ENCODE measurements at places on chromosomes 2 and 18.

GRCh38 chr2:142320067-142320466, 189.3 kb upstream of the LRP1B start:
- DNase-seq, result no peak

DNA sequence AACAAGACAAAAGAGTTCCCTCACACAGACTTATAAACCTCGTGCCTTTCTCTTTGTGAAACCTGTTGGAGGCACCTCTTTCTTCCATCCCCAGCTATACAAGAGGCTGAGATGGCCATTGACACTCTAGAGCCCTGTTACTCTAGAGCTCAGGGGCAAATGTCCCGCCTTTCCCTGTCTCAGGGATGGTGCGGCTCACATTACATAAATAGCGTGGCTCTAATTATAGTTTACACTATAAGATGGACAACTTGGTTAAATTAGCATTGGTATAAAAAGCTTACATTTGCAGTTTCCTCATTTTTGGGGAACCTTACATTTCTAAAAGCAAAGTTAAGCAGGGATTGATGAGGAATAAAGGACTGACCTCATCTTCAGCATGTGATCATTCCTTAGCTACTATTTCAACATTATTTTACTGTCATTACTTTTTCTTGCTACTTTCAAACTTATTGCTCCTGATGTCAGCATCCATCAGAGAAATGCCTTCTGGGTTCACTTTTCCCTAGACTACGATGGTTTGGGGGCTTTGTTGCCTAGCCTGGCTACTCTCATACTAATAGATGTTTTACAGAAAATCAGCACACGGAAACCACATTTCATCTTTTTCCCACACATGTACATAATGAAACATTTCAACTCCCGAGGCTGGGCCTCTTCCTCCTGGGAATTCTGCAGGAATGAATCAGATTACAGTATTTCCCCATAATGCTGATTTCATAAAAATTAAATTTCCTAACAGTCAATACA, 40.4 kb downstream of the FTCDNL1 start:
- no peak for DNase-seq

DNA sequence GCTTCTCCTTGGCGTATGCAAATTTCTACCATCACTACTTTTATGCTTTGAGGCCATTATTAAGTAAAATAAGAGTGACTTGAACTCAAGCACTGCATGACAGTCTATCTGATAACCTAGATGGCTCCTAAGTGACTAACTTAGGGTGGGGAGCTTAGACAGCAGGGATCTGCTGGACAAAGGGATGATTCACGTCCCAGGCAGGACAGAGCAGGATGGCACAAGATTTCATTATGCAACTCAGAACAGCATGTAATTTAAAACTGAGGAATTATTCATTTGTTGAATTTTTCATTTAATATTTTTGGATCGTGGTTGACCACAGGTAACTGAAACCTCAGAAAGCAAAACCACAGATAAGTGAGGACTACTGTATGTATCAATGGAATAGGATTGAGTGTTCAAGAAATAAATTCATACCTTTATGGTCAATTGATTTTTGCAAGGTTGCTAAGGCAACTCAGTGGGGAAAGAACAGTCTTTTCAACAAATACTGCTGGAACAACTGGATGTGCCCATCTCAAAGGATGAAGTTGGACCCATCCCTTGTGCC, 115.3 kb downstream of the MBD2 start:
- DNase-seq, result no peak

- DNase-seq, result no peak
These were observed 2.1 kb downstream of the NABP1 start for GRCh38 chr2:191679818-191680600.

GRCh38 chr2:71736986-71737385, 283.6 kb downstream of the DYSF start:
- DNase-seq, result no peak

GRCh38 chr2:187552381-187552780, 1.9 kb downstream of the TFPI start:
- DNase-seq, result no peak

DNA sequence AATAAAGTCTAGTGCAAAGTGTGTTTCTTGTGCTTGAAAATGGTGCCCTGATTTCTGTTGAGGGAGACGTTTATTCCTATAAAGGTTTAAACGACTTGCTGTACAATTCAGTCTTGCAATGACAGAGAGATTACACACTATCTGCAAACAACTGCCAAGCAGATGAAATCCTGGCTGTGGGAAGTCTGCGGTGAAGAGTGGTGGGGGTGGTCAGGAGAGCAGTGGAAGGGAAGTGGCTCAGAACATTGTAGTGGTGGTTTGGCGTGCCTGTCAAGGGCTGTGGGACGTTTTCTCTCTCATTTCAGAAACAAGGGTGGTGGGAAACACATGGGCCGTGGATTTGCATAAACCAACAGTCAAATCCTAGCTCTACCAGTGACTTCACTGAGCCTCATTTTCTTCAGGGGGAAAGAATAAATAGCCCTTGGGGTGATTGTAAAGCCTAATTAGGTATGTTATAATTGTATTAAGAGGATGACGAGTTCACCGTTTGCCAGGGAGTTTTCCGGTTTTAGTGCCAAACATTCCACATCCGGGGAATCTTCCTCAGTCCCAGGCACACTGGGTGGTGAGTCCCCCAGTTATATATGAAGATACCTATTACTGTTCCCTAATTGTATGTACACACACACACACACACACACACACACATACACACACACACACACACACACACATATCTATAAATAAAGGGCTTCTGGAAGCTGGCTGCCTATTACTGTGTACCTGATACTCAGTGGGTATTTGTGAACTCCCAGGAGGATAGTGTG, 115.0 kb downstream of the SPTBN1 start:
- peak; percentile 60 for DNase-seq

DNA sequence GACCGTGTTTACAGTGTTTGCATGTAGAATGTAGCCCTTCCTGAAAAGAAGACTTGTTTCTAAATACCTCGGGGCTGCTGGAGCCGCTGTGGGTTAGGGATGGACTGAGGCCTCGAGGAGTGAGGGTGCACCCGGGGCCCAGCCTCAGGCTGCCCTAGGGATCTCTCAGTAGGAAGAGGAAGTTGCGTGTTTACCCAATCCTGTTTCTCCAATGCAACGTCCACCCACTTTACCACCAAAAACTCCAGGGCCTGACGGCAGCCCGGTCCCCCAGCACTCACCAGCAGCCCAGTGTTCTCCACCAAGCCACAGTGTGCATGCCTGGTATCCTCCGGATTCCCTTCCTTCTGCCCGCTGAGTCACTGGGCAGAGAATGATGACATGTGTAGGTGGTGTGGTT, 255.8 kb downstream of the GLI2 start:
- DNase-seq, result no peak

DNA sequence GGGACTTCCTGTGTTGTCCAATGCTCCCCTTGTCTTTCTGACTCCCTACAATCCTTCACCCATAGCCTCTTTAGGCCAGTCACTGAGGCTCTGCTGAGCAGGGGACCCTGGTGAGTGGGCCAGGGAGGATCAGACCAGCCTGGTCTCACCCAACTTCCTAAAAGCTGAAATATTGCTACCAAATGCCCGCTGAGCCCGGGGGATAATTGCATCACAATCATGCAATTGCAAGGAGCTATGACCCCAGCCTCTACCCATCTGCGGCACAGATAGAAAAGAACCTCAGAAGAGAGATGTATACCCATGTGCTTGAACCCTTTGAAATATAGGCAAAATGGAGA, 3.7 kb upstream of the SP100 start:
- DNase-seq, result no peak

- DNase-seq, result no peak
These were observed 108.6 kb downstream of the COMMD1 start for GRCh38 chr2:62014102-62014501.

GRCh38 chr2:73080321-73081131, 9.0 kb upstream of the SFXN5 start:
- DNase-seq, result no peak

GRCh38 chr2:44889096-44889495, 52.4 kb upstream of the SIX3 start:
- no peak for DNase-seq

- no peak for DNase-seq
These were observed 93.9 kb downstream of the TTC32 start for GRCh38 chr2:19807866-19808265.

- no peak for DNase-seq
These were observed 88.9 kb upstream of the CYP1B1 start for GRCh38 chr2:38164881-38165280.

- no peak for DNase-seq
These were observed 45.0 kb downstream of the EMILIN2 start for GRCh38 chr18:2891526-2892431.

DNA sequence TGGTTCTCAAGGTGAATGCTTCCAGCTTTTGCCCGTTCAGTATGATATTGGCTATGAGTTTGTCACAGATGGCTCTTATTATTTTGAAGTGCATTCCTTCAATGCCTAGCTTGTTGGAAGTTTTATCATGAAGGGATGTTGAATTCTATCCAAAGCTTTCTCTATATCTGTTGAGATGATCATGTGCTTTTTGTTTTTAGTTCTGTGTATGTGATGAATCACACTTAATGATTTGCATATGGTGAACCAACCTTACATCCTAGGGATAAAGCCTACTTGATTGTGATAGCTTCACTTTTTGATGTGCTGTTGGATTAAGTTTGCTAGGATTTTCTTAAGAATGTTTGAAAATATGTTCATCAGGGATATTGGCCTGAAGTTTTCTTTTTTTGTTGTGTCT, 112.1 kb downstream of the MBD2 start:
- no peak for DNase-seq

DNA sequence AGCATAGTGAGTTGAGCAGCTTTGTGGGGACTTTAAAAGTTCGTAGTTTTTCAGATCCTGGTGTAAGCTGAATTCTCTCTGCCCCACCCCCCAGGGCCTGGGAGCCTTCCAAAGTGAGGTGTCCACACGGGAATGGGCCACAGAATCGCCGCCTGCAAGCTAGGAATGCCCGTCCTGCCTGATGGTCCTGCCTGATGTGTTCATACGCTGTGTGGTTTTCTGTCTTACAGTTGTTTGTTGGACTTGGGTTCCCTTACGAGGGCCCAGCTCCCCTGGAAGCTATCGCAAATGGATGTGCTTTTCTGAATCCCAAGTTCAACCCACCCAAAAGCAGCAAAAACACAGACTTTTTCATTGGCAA, 158.7 kb downstream of the MGAT5 start:
- no peak for DNase-seq

- no peak for DNase-seq
These were observed 96.0 kb upstream of the NEUROD1 start for GRCh38 chr2:181776336-181776735.

GRCh38 chr2:141942006-141942789, 188.6 kb downstream of the LRP1B start:
- no peak for DNase-seq

- DNase-seq, result no peak
These were observed 38.7 kb upstream of the CREB1 start for GRCh38 chr2:207491086-207491485.

- DNase-seq, result no peak
These were observed 74.3 kb upstream of the CCDC150 start for GRCh38 chr2:196565106-196565765.

DNA sequence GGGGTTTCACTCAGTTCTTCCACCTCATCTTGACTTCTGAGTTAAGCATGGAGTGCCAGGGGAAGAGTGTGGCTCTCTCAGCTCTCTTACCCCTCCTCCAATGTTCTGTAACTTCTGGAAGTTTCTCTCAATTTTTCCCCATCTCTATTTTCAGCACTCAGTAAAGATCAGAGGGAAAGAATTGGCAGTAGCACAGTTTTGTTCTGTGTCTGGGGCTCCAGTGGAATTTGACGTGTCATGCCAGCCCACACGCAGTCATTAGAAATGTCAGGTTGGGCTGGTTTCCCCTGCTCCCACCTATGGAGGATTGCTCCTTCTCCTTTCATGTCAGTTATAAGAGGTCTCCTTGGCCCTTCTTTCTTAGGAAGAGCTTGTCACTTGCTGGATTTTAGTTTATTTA, 104.6 kb upstream of the COL3A1 start:
- DNase-seq, result no peak

DNA sequence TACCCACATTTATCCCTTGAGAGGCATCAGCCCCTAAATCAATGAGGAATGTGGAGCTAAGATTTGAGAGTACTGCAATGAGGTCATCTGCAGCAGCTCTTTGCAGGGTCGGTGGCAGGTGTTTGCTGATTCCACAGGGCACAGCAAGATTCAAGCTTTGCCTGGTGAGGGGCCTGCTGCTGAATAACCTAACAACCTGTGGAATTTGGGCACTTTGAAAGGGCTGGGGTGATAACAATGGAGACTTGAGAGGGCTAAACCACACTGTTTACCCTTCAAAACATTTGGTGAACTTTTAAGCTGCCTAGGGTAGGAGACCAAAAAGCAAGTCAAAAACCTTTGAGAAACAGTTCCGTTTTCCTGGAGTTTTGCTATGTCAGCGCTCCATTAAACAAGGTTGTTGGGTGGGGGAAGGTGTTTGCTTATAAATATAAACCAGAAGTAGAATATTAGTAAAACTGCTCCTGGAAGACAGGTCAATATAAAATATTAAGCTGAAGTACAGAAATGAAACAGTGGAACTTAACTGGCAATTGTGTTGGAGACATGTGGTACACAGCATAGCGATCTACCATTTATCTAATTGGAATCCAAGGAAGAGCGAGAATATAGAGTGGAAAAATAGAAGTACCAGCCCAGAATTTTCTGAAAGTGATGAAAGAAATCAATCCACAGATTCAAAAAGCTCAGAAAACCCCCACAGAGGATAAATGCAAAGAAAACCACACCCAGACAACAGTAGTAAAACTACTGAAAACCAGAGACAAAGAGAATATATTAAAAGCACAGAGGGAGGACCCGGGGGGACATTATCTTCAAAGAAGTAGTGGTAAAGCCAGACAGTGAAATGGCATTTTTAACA, 15.7 kb downstream of the COPS8 start:
- no peak for DNase-seq

DNA sequence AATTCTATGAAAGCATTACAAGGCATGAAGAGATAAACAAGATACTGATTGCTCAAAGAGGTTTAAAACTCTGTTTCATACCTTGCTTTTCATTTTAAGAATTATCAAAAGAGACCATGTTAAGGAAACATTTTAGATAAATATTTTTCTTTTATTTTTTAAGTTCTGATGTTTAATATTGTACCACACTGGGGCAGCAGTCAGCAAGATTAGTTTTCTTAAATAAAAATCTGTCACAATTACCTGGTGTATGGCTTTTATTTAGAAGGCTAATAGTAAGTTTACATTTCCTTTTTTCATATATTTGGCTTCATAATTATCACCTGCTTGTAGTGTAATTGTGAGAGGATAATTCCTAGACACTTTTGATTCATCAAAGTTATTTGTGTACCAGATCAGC, 46.4 kb downstream of the ZNF804A start:
- DNase-seq, result no peak

GRCh38 chr2:234488913-234489451, 7.9 kb downstream of the ARL4C start:
- no peak for DNase-seq

- no peak for DNase-seq
These were observed 918 bp upstream of the NABP1 start for GRCh38 chr2:191676790-191677645.

- DNase-seq, result no peak
These were observed 14.3 kb downstream of the C2orf76 start for GRCh38 chr2:119352357-119352756.

DNA sequence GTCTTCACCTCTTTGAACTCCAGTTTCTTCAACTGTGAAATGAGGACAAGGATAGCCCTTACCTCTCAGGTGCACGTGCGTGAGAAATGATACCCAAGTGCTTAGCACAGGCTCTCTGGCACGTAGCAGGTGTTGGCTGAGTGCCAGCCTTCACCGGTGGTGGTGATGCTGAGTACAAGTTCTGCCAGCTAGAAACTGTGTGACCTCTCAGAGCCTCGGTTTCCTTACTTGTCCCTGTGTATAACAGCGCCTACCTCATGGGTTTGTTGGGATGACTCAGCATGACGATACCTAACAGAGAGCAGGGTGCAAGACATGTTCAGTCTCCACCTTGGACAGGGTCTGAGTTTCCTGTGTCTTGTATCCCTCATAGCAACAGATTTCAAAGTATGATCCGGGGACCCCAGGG, 205.1 kb downstream of the TNS1 start:
- no peak for DNase-seq
